Activated naive CD8-positive, alpha-beta T cell treated with anti-CD3 and anti-CD28 coated beads, Interleukin-2, amount 50 U/mL, for 16 hours (primary cell): ENCODE measurements at places on chromosomes 5 and 9.

GRCh38 chr9:37105234-37105633 is 15.1 kb upstream of the ZCCHC7 start:
- DNase-seq = no peak

GRCh38 chr9:105681724-105682123 is 12.6 kb upstream of the TMEM38B start:
- no peak for DNase-seq

GRCh38 chr5:120546922-120547321 is 82.8 kb downstream of the PRR16 start:
- no peak for DNase-seq

GRCh38 chr5:171945066-171945465 is 61.4 kb downstream of the FBXW11 start:
- DNase-seq = no peak

DNA sequence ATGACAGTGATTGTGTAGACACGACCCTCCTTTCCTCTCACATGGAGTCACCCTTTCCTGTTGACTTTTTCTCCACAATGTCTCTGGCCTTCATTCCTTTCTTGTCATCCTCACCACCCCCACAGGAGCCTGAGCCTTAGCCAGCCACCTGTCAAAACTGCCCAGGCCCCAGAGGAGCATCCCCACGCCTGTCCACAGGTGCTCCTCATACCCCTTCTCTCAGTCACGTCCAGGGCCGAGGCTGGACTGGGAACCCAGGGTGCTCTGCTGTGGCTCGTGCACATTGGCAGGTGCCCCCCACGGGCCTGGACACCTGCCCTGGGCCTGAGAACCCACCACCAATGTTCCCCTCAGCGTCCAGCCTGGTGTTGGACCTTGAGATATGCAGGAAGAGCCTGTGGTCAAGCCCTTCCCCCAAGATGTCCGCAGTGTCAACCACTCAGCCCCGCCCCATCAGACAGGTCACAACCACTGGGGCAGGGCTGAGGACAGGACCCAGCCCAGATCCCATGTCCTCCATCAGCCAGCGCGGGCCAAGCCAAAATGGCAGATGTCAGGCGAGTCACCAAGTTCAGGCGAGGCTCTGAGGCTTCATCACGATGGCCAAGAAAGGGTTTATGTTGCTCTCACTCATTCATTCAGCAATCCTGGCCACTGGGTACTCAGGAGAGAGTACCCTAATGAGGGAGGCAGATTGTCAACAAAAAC is 65.8 kb upstream of the STXBP1 start:
- no peak for DNase-seq

DNA sequence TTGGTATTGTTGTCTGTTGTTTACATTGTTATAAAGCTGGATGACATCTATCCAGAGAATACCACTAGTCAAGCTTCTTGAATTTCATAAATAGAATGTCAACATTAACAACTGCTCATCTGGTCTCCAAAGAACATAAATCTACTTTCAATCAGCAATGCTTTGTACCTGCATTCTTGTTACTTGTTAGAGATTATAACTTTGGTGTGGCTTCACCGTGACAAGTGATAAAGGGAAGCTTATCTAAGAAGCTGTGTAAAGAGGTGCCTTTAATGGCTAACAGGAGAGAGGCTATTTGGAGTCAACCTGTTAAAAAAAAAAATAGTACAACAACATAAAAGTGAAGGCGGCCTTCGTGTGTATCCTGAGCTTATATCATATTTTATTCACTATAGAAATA is 41.8 kb downstream of the MUSK start:
- DNase-seq = no peak

- DNase-seq = no peak
Measured at GRCh38 chr9:130490981-130491380, 46.2 kb downstream of the ASS1 start.

DNA sequence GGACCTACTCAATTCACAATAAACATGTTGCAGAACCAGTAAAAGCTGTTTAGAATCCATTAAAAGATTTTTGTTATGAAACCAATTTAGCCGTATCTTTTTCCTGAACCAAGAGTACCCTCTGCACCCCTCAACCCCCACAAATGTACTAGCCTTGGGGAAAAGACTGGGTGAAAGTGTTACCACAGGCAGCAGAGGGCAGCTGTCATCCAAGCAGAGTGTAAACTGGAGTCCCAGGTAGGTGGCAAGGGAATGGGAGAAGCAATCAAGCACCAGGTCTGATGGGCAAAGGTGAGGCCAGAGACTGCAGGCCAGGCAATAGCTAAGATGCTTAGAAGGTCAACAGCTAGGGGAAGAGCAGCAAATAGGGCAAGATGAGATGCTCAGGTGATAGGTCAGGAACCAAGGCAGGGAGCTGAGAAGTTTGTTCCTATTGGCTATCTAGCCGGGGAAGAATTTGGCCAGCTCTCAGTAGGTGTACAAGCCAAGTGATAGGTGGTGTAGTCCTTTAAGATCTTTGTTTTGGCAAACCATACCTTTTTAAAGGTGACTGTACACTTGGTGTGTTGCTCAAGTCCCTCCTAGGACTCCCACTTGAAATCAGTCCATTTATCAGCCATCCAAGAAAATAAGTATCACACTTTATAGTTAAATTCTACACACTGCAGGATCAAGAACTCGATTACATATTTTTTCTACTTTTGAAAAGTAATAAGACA is 77.8 kb upstream of the CCDC112 start:
- no peak for DNase-seq

GRCh38 chr5:156021866-156022265 is 305.1 kb upstream of the SGCD start:
- DNase-seq = no peak

- DNase-seq = no peak
Measured at GRCh38 chr5:113507601-113508000, 5.9 kb upstream of the YTHDC2 start.

DNA sequence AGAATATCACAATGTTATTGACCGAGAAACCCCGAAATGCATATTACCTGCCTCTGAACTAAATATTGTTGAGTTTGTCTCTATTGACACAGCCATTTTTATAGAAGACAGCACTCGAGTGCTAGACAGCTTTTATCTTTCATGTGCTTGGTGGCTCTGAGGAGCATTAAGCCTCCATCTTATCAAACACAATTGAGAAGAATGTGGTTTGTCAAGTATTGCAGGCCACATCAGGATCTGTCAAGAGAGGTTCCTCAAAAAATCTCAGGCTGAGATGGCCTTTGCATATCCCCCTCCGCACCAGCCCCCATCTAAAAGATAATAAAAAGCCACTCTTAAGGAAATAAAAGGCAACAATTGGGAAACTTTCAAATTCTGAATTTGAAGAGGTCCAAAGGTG is 284.8 kb downstream of the DENND1A start:
- DNase-seq = no peak

- no peak for DNase-seq
Measured at GRCh38 chr9:33498387-33498786, 24.7 kb upstream of the NOL6 start.

- DNase-seq = no peak
Measured at GRCh38 chr9:108207561-108208165, 648.1 kb downstream of the ACTL7B start.

- DNase-seq = no peak
Measured at GRCh38 chr9:4559261-4560182, 69.3 kb downstream of the SLC1A1 start.
